Activated naive CD4-positive, alpha-beta T cell (primary cell): ENCODE measurements at places on chromosomes 3 and 15.

GRCh38 chr3:25834346-25834745 is 44.5 kb downstream of the OXSM start:
- no peak for DNase-seq

DNA sequence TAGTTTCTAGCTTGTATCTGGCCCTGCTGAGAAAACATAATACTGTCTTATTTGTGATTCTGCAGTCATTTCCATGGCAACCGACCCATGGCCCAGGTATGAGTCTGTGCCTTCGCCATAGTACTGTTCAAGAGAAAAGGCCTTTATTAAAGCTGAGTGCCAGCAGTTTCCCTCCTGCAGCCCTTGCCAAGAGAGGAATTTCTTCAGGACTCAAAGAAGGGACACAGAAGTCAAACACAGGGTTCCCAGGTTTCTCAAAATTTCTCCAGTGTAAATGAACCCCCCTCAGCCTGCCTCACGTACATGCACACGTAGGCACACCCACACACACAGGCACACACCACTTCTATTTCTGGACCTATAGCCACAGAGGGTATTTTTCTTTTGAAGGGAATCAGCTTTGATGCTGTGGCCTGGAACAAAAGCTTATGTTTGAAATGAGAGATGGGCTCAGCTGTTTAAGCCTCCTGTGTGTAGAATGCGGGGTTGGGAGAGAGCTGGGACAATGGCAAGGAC is 269.2 kb downstream of the PDCD6IP start:
- DNase-seq: no peak

DNA sequence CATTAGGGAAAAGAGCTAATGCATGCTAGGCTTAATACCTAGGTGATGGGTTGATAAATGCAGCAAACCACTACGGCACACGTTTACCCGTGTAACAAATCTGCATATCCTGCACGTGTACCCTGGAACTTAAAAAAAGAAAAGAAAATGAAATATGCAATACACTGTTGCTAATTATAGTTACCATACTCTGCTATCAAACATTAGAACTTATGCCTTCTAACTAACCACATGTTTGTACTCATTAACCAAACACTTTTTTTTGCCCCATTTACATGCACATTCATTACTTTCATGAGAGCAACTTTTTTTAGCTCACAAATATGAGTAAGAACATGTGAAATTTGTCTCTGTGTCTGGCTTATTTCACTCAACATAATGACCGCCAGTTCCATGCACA is 253.1 kb downstream of the CGGBP1 start:
- DNase-seq: no peak

DNA sequence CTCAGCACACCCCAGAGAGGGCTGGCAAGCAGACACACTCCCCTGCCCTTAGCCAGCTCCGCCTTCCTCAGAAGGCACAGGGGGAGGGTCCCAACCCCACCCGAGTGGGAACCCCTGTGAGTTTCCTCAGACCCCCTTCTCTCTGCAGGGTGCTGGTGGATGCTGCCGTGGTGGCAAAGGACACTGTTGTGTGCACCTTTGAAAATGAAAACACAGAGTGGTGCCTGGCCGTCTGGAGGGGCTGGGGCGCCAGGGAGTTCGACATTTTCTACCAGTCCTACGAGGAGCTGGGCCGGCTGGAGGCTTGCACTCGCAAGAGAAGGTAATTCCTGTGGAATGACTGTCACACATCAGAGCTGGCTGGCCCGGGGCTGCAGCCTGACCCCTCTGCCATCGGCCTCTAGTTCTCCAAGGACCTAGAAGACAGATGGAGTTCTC is 149.4 kb downstream of the LRRK1 start:
- DNase-seq: no peak

- no peak for DNase-seq
Measured at GRCh38 chr3:25532431-25533162, 104.5 kb downstream of the RARB start.

- no peak for DNase-seq
Measured at GRCh38 chr3:28940530-28940929, 340.3 kb upstream of the RBMS3 start.

- DNase-seq: no peak
Measured at GRCh38 chr15:78076231-78077052, 1.1 kb downstream of the TBC1D2B start.

DNA sequence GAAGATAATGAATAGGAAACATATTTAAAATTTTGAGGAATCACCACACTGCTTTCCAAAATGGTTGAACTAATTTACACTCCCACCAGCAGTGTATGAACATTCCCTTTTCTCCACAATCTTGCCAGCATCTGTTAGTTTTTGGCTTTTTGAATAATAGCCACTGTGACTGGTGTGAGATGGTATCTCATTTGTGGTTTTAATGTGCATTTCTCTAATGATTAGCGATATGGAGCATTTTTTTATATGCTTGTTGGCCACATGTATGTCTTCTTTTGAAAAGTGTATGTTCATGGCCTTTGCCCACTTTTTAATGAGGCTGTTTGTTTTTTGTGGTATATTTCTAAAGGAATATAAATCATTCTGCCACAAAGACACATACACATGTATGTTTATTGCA is 166.3 kb downstream of the NECTIN3 start:
- no peak for DNase-seq

DNA sequence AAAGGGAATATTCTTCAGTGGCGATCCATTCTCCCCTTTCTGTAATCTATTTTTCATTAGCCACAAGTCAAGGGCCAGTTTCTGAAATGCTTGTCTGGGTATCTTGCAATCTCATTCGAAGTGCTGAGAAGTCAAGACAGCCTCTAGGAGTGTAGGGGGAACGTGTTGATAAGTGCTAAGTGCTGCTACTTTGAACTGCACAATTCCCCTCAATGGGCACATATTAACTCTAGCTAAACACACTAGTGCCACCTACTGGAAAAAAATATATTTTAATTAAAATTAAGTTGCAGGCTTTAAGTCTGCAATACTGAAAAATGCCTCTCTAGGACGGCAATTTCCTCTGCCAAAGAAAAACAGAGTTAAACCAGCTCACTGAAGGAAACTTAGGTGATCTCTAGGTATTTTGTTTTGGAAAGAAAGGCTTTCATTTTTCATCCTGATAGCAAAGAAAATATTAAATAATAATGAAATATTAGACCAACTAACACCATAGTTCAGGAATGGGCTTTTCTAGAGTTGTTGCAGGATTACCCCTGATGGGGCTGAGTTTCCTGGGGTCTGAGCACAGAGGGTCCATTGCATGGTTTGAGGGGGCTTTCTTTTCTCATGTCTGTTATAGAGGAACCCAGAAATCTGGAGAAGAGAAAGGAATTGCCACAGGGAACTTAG is 181.9 kb upstream of the KBTBD8 start:
- DNase-seq: no peak

GRCh38 chr3:183824761-183825455 is 469 bp downstream of the MAP6D1 start:
- no peak for DNase-seq

DNA sequence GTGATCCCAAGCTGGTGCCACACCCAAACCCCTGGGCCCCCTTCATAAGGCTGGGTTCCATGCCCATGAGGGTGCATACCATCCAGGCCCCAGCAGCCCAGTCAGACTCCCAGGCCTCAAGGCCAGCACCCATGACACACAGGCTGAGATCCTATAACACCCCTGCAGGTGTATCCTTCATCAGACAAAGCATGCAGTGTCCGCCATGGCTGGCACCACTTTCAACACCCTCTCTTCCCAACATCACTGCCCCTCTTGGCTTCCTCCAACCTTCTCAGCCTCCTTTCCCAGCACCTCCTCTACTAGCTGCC is 3.5 kb downstream of the CCDC51 start:
- no peak for DNase-seq

DNA sequence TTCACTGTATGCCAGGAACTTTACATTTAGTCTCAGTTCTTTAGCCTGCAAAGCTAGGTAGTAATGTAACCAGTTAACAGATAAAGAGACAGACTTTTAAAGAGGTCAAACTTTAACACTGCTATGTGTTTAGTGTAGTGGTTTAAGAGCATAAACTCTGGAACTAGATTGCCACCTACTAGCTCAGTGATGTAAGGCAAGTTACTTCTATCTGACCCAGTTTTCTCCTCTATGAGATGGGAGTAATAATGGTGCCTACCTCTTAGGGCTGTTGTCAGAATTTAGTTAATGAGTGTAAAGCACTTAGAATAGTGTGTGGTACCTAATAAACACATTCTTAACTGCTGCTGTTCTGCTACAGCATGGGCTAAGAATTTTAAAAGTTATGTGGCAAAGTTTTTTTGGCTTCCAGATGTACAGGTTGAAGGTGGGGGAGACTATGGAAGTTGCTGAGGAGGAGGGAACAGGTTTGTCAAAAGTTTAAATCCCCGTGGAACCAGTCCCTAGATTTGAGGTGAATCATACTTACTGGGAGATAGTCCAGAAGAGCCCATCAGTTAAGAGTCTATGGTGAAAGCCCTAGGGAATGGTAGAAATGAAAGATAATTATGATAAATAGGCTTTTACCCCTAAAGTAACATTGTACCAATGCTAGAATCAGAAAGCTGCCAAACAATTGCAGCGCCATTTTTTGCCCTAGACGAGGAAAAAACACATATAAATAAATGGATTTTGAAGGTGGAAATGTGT is 13.9 kb downstream of the TSC22D2 start:
- no peak for DNase-seq

DNA sequence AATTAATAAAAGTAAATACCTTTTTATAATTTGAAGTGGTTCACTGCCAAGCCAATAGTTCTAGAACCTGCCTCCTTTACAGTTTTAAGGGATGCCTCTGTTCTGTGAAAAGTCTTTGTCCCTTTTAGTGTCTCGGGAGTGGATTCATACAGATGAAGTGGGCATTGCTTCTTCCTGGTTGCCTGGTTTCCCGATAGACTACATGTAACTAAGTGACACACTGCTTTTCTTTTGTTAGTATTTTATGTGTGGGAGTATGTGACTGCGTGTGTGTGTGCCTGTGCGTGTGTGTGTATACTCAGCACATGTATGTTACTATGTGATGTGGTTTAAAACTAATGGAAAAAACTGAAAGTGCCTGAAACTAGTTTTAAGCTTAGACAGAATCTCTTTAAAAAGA is 21.1 kb downstream of the PSMD6 start:
- DNase-seq: no peak

GRCh38 chr15:77695961-77696582 is 63.4 kb upstream of the LINGO1 start:
- DNase-seq: no peak

DNA sequence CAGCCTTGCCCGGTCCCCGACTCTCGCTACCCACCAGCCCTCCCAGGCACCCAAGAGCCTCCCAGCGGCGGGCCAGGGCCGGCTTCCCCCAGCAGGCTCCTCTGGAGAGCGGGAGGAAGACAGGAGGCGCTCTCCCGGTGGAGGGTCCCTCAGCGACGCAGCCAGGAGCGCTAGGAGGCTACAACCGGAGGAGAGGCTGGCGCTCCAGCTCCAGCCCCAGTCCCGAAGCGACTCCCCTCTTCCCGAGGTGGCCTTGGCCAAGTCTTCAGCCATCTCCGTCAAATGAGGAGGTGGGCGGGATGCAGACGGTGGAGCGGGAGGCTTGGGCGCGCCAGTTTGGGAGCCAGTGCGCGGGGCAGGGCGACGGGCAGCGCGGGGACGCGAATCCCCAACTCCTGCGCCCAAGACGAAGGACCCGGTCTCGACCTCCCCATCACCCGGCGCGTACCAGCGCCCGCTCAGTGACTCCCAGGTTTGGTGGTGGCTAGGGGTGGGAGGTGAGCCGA is 722 bp downstream of the CHRNA3 start:
- no peak for DNase-seq

DNA sequence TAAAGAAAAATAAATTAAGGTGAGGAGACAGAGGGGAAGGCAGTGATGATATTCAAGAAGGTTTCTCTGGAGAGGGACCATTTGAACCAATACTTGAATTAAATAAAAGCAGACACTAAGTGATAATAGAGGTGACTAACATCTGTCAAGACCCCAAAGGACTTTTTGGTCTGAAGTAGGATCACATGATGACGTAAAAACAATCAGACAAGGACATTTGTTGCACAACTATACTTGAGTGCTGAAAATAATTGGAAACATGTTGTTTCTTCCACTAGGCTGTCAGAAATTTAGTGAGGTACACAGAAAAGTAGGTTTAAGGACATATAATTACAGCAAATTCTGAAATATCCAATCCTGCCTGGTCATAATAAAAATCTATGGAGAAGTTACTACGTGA is 179.5 kb downstream of the WNT5A start:
- DNase-seq: no peak

DNA sequence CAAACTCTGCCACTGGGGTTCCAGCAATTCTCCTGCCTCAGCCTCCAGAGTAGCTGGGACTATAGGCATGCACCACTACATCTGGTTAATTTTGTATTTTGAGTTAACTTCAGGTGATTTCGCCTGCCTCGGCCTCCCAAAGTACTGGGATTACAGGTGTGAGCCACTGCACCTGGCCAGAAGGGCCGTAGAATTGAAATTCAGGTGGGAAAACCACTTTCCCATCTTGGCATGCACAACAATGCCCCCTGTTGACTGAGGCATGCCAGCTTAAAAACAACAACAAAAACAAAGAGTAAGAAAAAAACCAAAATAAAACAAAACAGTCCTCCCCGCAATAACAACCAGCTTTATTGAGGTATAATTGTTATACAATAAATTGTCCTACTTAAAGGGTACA is 32.6 kb upstream of the RAB11A start:
- no peak for DNase-seq

DNA sequence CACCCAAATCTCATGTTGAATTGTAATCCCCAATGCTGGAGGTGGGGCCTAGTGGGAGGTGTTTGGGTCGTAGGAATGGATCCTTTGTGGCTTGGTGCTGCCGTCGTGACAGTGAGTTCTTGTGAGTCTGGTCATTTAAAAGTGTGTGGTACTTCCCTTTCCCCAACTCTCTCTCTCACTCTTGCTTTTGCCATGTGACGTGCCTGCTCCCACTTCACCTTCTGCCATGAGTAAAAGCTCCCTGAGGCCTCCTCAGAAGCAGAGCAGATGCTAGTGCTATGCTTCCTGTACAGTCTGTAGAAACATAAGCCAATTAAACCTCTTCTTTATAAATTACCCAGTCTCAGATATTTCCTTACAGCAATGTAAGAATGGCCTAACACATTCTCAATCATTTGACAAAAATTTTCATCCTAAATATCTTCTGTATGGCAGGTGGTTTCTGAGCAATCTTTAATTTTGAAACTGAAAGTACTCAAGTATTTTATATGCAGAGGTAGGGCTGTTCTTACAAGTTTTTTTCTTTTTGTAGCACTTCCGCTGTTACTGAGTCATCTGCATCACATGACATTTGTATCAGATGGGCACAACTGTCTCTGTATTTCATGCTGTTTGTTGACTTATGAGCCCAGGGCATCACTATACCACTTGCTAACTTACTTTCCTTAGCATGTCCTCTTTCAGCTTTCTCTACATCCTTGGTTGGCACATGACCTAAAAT is 8.8 kb downstream of the RPL39L start:
- DNase-seq: no peak
